H9 (cell line): ENCODE measurements at places on chromosomes 3 and 15. TPM values are rescaled to one million over a fixed set of nuclear protein-coding genes. Genes with fewer than 3 reads are reported as not detected.
A peak's percentile ranks its signal among the peaks of the same experiment; 100 is the strongest.

- DNase-seq: no peak
These were observed 1.7 kb upstream of the LMLN start for GRCh38 chr3:197958346-197958745.

DNA sequence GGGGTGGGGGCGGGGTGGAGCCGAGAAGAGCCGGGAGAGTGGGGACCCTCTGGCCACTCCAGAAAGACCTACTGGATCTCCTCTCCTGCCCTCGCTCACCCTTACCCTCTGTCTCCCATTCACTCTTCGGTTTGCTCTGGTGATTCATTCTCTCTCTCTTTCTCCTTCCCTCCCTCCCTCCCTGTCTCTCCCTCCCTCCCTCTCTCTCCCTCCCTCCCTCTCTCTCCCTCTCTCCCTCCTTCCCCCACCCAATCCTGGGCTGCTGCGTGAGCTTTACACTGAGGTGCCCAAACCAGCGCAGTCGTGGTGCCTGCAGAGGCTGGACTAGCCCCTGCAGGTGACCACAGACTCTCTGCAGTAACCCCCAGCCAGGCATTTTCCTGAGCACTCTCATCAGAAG lies 32.2 kb upstream of the ADAMTS17 start:
- peak; percentile 58 for DNase-seq

GRCh38 chr3:89278302-89279025 lies 171.0 kb downstream of the EPHA3 start:
- peak; percentile 65 for DNase-seq

SAMD7 gene
- total RNA-seq: not detected in 2 replicates
